ENCODE measurements at places on chromosomes 7 and 10.
A peak's percentile ranks its signal among the peaks of the same experiment; 100 is the strongest.

DNA sequence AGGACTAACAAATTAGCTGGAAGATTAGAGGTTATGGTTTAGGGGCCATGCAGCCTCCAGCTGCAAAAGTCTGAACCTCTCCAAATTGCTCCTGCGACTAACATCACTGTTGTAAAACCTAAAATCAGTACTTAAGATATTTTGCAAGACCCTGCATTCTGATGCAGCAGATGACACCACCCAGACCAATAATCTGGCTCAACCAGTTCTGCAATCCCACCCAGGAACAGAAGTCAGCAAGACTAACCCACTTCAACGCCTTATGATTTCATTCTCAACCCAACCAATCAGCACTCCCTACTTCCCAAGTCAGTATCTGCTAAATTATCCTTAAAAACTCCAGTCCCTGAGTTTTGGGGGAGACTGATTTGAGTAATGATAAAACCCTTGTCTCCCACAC lies 250.8 kb upstream of the MBL2 start:
- DNase-seq, result peak; percentile 50

GRCh38 chr10:119252051-119252465 lies 44.7 kb downstream of the GRK5 start:
- no peak for DNase-seq

GRCh38 chr7:72704894-72705293 lies 123.1 kb downstream of the TYW1B start:
- no peak for DNase-seq

GRCh38 chr10:113651021-113651420 lies 12.8 kb downstream of the NRAP start:
- no peak for DNase-seq

GRCh38 chr10:110397856-110398255 lies 93.1 kb upstream of the SMNDC1 start:
- no peak for DNase-seq

GRCh38 chr10:70913191-70913892 lies 25.0 kb upstream of the PCBD1 start:
- no peak for DNase-seq

Measured in HT-29 (cell line).